Endothelial cell of umbilical vein (primary cell): ENCODE measurements at places on chromosomes 3 and 15. TPM values are rescaled to one million over a fixed set of nuclear protein-coding genes. Genes with fewer than 3 reads are reported as not detected.

GRCh38 chr15:37108381-37109167 lies 8.2 kb upstream of the MEIS2 start:
- no peak overlapping the region for H3K27ac ChIP-seq
- H3K4me3 ChIP-seq = no peak overlapping the region
- no peaks in the 10 kb centered on the region for H3K36me3 ChIP-seq
- H3K27me3 ChIP-seq = peaks cover 69% of the 10 kb centered on the region
- DNase-seq = no peak

DNA sequence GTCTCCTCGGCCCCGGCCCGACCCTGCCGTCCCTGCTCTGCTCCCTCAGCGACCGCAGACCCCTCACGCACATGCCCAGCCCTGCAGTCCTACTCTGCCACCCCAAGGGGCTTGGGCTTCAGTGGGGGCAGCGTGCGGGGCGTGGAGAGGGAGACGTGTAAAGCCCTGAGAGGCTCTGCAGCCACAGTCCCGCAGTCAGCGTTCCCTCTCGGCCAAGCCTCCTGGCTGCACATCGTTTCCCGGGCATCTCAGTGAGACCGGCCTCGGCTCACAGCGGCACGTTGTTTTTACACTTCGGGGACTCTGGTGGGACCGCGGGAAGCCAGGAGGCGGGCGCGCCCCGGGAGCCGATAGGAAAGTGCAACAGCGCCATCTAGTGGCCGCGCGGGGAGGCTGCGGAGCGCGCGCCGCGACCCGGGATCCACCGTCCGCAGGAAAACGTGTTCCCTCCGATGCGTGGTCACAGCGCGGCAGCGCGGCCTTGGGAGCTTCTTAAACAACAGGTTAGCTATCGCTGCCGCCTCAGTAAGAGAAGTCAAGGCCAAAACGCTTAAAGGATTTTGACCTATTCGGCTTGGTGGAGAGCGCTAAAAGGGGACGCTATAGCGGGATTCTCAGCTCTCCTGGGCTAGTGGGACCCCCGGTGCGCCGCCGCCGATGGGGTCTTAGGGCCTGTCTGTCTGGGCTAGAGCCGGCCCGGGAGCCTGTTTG lies 226.8 kb upstream of the IGF1R start:
- no peak overlapping the region for H3K4me3 ChIP-seq
- H3K27me3 ChIP-seq = peaks cover 18% of the 10 kb centered on the region
- no peaks in the 10 kb centered on the region for H3K36me3 ChIP-seq
- DNase-seq = peak; percentile 36
- H3K4me1 ChIP-seq = no peaks in the 10 kb centered on the region

DNA sequence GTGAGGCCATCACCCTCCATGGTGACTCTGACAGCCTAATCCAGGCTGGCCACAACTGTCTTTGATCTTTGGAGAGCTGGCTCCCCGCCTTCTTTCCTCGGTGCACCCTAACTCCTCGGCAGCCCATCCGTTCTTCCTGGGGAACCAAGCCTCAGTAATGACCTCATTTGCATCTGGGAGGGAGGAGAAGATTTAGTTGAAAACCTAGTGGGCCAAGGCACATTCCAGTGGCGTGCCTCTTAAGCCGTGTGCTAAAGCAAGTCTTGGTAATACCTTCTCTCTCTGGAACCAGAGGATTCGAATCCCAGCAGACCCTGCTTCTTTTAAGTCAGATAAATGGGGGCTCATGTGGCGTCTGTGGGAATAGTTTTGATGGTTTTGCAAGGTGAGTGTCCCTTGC lies 233.1 kb downstream of the EBLN2 start:
- no peaks in the 10 kb centered on the region for H3K4me1 ChIP-seq
- DNase-seq = no peak
- H3K36me3 ChIP-seq = no peaks in the 10 kb centered on the region
- no peaks in the 10 kb centered on the region for H3K27me3 ChIP-seq
- no peak overlapping the region for H3K4me3 ChIP-seq

- no peak overlapping the region for H3K4me3 ChIP-seq
- DNase-seq = no peak
- H3K36me3 ChIP-seq = no peaks in the 10 kb centered on the region
- no peaks in the 10 kb centered on the region for H3K27me3 ChIP-seq
- H3K4me1 ChIP-seq = no peaks in the 10 kb centered on the region
Observed at GRCh38 chr3:414063-414462, 217.5 kb downstream of the CHL1 start.

Gene SLC12A1
- total RNA-seq = not detected in 2 replicates
